HS-5 (cell line): ENCODE measurements at places on chromosomes 4 and X.

GRCh38 chrX:29215251-29215650 lies 628.0 kb downstream of the IL1RAPL1 start:
- DNase-seq = no peak

DNA sequence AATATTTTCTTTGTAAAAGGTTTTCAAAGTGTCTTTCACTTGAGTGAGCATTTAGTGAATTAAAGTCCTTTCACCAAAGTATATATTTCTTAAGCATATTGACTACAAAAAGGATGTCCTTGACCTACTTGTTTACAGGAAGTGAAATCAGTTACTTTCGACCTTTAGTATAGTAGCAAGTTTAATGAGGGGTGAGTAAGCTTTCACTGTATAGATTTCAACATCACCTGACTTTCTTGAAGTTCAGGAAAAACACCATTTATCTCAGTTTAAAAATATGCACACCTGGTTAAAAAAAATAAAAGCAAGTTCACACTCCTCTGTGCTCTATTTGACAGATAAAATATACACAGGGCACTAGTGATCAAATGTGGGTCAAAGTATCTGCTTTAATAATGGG lies 88.1 kb downstream of the CCSER1 start:
- DNase-seq = no peak

DNA sequence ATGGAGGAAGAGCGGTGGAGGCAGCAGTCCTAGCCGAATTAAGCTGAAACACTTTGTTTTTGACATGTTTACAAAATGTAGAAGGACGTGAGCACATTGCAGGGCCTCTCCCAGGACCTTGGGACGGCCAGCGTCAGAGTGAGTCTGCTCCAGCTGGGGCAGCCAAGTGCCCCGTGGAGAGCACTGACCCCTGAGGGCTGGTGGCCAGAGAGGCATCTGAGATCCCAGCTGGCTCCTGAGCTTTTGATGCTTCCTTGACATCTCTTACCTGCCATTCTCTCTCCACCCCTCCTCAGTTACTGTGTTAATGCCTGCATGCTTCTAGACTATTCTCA lies 24.7 kb downstream of the NAT8L start:
- DNase-seq = no peak

GRCh38 chr4:16783119-16783518 lies 115.3 kb downstream of the LDB2 start:
- DNase-seq = no peak

- no peak for DNase-seq
Measured at GRCh38 chrX:133323431-133323830, 91.9 kb downstream of the GPC4 start.

DNA sequence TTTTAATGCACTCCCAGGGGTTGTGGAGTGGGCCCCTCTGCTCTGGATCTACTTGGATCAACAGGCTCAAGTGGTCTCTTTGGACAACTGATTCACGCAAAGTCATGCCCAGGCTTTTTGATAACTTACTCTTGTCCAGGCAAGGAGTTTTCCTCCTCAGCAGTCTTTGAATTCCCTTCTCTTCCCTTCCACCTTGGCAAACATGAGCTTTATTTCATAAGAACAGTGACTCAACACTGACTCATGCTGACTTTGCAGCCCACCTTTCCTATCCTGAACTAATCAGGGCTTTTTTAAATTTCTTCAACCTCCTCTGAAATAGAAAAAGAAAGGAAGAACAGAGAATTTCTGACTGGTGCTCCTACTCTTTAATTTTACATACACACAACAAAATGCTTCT lies 132.1 kb upstream of the LDB2 start:
- DNase-seq = peak; percentile 76

DNA sequence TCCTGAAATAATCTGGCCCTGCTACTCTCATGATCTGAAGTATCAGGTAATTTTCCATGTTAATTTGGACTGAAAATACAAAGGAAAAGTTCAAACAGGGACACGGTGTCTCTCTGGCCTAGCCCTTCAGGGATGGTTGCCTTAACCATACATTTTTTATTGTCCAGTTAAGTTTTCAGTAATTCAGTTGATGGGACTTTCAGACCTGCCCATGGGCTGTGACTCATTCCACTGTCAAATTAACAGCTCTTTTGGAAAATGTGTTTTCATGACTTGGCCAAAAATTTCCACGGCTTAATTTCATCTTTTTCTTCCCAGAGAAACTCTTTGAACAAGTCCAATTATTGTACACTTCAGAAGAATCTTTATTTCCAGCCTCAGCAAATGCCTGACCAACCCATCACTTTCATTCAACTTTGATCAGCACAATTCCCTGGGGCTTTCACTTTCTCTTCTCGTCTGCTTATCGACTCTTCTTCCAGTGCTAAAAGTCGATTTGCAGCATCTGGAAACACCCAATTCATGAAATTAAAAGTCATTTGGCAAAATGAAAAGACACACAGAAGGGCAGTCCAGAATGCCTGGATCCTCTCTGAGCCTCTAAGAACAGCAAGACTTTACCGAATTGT lies 293.9 kb downstream of the RAB28 start:
- DNase-seq = no peak

DNA sequence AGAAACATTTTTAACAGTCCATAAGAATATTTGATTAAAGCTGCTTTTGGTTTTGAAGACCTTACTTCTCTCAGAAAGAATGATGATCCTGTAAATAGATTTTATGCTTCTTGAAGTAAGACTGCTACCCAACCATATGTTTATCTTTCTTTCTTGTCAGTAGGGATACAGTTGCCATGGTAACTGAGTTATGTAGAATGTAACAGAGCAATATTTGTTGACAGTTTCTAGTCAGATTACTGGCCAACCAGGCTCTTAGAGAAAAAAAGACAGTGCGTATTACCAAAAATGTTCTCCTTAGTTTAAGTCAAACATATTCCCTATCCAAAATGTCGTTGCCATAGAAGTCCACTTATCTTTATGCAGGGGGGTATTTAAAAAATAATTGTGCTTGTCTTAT lies 456.8 kb downstream of the PRR32 start:
- no peak for DNase-seq

- DNase-seq = no peak
Measured at GRCh38 chrX:24235084-24235710, 78.7 kb downstream of the SUPT20HL2 start.

DNA sequence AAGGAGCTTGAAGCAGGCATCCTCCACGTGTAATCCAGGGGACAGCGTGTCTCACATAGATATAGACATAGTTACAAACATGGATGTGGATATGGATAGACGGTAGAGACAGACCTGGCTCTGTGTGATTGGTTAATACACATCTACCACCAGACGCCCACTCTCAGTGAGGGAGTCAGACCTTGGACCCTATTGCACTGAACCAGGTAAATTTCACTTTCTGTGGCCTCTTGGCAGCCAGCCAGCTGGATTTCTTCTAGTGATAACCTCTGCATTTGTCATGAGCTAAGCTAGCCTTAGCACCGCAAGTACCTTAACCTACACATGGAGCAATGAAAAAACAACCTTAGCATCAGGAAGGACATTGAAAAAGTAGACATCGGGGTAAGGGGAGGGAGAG lies 79.2 kb upstream of the ACSL4 start:
- no peak for DNase-seq

- DNase-seq = no peak
Measured at GRCh38 chr4:187499956-187500355, 495.6 kb upstream of the ZFP42 start.

DNA sequence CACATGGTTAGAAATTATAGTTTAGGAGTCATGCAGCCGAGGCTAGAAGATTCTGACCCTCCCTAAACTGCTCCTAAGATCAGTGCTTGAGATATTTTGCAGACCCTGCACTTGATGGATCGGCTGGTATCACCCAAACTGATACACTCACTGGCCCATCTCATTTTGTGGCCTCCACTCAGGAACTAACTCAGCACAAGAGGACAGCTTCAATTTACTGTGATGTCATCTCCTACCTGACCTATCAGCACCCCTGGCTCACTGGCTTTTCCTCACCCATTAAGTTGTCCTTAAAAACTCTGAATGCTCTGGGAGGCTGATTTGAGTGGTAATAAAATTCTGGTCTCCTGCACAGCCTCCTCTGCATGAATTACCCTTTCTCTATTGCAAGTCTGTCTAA lies 450.9 kb downstream of the PCDH10 start:
- no peak for DNase-seq

GRCh38 chrX:101659601-101660063 lies at the start of gene ARMCX2:
ARMCX2 (minus strand) TSS chrX:101659850; CDS start chrX:101657588, 2,262 bp downstream.
- no peak for DNase-seq

- DNase-seq = no peak
Measured at GRCh38 chr4:171979461-171979860, 166.3 kb downstream of the GALNTL6 start.

DNA sequence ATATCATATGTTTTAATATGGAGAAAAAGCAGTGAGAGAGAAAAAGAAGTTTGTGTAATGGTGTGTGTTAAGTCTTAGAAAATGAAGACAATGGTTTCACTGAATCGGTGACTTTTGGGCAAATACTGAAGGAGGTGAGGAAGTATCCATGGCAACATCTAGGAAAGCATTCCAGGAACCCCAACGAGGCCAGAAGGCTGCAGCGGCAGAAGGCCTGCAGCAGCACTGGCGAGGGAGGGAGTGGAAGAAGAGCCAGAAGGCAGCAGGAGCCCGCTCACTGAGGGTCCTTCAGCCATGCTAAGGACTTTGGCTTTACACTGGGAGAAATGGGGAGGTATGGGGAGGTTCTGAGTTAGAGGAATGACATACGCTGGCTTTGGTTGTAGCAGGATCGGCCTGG lies 26.8 kb downstream of the COQ2 start:
- DNase-seq = no peak

- DNase-seq = no peak
Measured at GRCh38 chr4:77990456-77990855, 66.7 kb upstream of the FRAS1 start.

GRCh38 chr4:136329042-136329662 lies 1203.1 kb downstream of the PCDH18 start:
- no peak for DNase-seq

- DNase-seq = no peak
Measured at GRCh38 chrX:107718156-107718621, 57.4 kb downstream of the TSC22D3 start.

DNA sequence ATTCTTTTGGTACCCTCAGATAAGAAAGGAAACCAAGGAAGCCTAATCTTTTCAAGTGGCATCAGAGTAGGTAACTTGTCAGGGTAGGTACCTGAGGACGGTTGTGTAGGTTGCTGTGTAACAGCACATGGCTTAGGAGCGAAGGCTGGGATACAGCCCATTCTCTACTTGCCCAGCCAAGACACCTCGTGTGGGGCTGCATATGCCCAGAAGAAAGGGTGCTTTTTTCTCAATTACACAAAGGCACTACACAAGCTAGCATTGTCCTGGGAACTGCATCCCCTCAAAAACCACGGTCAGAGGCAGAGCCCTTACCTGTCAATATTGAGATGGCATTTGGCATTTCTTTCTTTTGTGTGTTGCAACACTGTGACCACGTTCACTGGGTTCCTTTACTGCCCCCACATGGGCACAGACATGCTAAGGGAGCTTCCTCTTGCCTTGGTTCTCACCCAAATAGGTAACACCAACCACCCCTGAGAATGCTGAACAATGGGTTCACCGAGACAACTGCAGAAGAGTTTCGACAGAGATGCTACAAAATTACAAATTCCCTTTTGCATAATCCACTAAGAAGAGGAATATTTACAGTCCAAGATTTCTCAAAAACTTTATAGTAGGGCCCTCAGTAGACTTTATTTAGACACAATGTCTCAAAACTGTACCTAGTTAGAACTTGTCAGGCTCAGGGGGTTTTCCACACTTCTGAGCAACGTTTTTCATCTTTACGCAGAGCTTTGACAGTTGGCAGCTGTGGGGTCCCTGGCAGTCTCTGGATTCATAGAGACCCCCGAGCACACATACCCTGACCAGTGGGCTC lies 35.8 kb upstream of the TNIP3 start:
- no peak for DNase-seq

GRCh38 chrX:51336584-51336983 lies 4.0 kb downstream of the NUDT10 start:
- no peak for DNase-seq

DNA sequence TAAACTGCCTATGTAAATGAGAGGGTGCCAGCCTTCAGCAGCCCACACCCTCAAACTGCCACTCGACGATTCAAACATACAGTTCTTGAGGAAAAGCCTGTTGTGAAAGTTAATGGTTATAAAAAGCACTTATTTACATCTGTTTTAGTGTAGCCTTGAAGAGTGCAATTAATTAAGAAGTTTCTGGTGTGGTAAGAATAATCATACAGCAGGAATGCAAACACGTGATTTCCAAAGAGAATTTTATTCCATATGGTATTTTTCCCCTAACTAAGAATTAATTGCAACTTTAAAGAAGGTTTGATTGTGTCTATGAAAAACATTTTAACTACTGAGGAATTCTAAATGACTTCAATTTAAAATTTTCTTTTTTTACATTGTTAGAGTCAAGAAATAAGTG lies 176.3 kb upstream of the PITX2 start:
- DNase-seq = no peak

DNA sequence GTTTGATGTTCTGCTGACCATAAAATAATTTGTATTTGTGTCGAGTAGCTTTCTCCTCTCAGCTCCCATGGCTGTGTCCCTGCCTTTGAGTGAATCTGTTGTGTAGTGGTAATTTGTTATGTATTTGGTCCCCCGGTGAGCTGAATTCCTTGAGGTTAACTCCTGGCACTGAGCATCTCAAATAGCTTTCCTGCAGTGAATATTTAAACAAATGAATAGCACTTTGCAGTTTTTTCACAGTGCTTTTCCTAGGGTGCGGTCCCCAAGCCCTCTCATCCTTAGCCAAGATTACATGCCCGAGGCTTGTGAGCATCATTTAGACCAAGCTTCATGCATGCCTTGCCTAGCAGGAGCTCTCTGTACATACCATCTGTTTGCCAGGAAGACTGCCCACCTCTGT lies 74.2 kb downstream of the CLDN34 start:
- no peak for DNase-seq

DNA sequence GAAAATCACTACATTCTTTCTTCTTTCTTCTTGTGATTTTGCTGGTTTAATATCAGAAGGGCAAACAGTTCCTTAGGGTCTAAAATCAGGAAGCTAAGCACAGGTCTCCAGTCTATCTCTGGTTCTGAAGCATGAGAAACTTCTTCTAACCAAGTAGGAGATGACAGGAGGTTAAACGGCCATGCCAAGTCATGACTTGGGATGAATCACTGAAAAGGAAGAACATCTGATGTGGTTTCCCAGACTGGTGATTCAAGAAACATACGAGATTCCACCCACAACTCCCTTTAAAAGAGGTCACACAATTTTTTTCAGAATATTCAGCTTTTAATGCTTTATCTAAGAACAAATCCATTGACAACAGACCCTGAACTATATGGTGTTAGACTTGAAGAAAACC lies 684.0 kb upstream of the PRKX start:
- no peak for DNase-seq

GRCh38 chr4:170729236-170729635 lies 639.5 kb upstream of the AADAT start:
- DNase-seq = no peak

DNA sequence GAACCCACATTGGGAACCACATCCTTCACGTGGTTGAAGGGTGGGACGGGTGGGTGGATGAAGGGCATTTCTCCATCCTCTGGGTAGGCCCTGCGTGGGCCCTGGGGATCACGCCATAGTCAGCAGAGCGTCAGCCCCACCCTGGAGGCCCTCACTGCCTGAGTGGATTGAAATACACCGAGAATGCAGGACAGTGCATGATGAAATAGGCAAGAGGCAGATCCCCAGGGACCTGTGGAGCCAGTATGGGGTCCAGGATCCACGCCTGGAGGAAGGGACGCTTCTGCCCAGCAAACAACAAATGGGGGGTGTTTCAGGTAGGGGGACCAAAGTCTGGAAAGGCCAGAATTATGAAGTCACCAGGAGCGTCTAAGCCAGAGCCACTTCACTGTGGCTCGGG lies 19.4 kb downstream of the EVC start:
- no peak for DNase-seq
